ENCODE measurements at places on chromosomes 3 and 15.
A peak's percentile ranks its signal among the peaks of the same experiment; 100 is the strongest.

GRCh38 chr3:45944830-45945620 is 1.8 kb downstream of the CXCR6 start:
- ATAC-seq = no peak

GRCh38 chr3:30738605-30739004 is 132.2 kb downstream of the TGFBR2 start:
- ATAC-seq = no peak

DNA sequence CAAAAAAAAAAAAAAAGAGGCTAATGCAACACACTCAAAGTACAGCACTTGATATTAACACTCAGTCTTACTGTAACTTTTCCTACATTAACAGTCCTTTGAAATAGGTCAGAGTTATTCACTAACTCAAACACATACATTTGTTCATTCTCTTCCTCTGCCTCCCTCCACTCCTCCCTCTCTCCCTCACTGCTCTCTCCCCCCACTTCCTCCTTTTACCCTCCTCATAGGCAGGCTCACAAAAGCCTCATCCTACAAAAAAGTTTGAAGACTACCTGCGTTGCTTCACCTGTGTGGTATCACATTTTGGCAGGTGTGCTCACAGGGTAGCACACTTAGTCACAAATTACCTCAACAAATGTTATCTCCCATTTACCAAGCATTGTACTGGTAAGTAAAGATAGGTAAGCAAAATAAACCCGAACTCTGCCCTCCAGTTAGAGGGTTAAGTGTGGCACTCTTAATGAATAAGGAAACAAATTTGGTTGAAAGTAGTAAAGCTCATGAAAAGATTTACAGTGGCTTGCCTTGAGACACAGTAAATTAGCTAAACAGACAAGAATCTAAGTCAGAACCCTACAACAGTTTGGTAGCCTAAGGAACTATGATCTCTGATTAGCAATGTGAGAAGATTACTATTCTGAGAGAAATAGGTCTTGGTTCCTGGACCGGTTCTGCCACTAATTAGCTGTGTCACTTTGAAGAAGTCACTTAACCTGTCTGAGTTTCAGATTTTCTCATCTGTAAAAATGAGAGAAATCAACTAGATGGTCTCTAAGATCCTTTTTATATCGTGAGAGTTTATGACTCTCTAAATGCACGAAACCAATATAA is 151.0 kb upstream of the MLF1 start:
- ATAC-seq = peak; percentile 90

GRCh38 chr3:78204977-78205376 is 1165.1 kb downstream of the ROBO2 start:
- ATAC-seq = no peak

GRCh38 chr3:150635076-150635475 is 32.0 kb downstream of the SELENOT start:
- no peak for ATAC-seq

- no peak for ATAC-seq
Measured at GRCh38 chr3:97181704-97182103, 367.3 kb downstream of the EPHA6 start.

GRCh38 chr3:53506763-53507145 is 12.3 kb downstream of the CACNA1D start:
- ATAC-seq = no peak

DNA sequence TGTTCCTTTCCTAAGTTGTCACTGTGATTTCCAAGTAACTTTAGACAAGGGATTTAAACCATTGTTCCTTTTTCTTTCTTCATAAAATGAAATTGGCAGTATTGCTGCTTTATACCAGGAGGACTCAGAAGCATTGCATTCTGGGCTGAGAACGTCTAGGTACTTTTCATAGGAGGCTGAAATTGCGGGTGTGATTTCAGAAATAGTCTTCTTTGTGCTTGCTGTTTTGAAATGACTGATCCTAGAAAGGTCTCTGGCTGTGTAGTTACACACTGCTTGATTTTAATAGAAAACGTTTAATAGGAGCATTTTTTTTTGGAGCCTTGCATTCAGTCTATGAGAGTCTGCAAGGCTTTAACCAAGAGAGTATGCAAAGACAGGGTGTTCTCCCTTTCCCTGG is 56.3 kb downstream of the PPM1L start:
- no peak for ATAC-seq

GRCh38 chr15:39746176-39746575 is 36.5 kb downstream of the FSIP1 start:
- ATAC-seq = no peak

- no peak for ATAC-seq
Measured at GRCh38 chr3:193599393-193599792, 6.4 kb downstream of the OPA1 start.

DNA sequence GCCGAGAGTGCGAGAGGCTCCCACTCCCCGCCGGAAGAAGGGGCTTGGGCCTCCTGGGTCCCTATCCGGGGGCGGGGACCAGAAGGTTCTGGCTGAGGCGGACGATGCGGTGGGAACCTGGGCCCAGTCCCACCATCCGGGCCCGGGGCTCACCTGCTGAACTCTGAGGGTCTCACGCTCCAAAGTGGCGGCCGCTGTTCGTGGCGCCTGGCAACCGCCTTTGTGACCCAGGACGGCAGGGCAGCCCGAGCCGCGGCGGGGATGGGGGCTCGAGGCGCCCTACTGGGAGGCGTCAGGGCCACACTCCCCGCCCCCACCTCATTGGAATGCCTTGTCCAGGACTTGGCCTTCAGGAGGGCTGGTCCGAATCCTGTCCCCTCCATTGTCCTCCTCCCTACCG is at the start of gene FANCD2OS:
Gene FANCD2OS, minus strand, starts transcription at position 165 of the 400 bp plus-strand sequence. CDS start 3,481 bp downstream, outside the sequence.
- ATAC-seq = no peak

GRCh38 chr3:6421666-6422445 is 439.1 kb upstream of the GRM7 start:
- no peak for ATAC-seq

- no peak for ATAC-seq
Measured at GRCh38 chr3:143475981-143476380, 356.4 kb downstream of the CHST2 start.

GRCh38 chr3:13455644-13456043 is 24.5 kb upstream of the HDAC11 start:
- no peak for ATAC-seq

DNA sequence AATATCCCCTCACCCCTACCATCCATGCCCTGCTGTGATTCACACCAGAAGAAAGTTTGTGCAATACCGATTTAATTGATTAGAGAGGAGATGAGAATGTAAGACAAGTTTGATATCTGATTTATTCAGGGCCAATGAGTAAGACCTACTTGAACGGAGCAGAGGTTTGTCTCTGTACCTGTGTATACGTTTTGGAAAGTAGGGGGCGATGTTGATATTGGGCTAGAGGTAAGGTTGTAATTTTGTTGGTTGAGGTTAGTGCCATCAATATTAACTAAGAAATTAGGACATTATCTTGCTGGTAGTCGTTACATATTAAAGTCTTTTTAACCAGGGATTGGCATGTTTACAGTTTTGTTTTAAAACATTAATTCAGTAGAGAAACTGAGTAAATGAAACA is 20.5 kb downstream of the EAF2 start:
- peak; percentile 48 for ATAC-seq

DNA sequence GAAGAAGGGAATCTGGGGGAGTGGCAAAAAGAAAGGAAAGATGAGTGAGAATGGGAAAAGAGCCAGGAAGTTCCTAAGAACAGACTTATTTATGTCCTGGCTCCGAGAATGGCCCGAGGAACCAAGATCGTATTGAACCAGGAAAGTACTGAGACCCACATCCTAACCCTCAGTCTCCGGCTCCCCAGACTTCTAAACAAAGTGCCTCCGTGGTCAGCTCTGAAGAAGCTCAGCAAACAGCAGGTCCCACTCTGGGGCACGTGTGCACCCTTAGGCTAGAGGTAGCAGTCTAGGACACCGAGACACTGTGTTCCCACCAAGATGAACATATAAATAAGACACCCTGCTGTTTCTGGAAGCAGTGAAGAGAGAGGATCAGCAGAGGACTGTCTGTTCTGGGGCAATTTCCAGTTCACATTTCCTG is 307.4 kb downstream of the NTRK3 start:
- ATAC-seq = no peak

GRCh38 chr15:78073046-78073787 is 4.3 kb downstream of the TBC1D2B start:
- ATAC-seq = no peak

DNA sequence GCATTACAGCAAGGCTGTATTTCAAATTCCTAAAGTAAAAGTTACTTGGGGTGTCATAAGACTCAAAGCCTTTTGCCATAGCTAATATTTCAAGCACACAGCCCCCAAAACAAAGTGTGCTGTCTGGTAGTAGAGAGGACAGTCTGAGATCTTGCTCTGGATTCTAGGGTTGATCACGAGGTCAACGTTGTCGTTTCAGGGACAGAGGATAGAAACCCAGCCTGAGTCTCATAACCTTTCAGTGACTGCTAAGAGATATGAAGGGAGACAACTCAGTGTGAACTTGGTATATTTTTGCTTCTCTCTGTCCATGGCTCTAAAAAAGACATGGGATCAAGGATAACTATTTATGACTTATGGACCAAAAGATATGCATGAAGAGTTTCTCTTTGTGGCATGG is 25.6 kb upstream of the MINDY4B start:
- ATAC-seq = no peak

- no peak for ATAC-seq
Measured at GRCh38 chr3:171986176-171986575, 53.2 kb upstream of the FNDC3B start.

GRCh38 chr3:109413049-109413448 is 75.7 kb upstream of the DPPA4 start:
- no peak for ATAC-seq

DNA sequence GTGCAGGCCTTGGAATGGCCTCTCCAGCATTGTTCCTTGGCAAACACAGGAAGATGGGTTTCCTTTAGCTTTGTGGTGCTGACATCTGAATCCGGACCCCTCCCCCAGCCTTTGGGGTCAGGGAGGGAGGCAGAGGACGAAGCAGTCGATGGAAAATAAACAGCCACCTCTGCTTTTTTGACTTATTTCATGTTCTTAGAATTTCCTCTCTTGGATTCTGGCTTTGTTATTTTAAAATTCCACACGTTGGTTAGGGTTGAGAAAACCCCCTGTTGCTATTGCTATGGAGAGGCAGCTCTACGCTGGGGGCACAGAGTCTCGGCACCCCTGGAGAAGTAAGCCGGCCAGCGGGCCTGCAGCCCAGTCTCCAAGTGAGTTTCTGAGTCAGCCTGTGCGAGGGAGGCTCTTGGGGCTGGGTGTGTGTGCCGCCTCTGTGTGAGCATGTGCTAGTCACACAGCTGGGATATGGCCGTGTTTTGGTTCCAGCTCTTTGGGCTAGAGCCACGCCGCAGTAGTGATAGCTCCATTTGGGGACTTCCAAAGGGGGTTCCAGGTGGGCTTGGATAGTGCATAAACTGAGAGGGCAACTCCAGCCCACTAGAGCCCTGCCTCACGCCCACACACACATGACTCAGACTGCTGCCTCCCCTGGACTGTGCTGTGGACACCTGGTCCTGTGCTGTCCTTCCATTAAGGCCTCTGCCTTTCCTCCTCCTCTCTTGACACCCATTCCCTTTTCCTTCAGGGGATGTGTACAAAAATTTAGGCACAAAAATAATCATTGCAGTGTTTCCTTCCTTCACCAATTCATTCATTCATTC is 58.8 kb downstream of the AMOTL2 start:
- ATAC-seq = peak; percentile 46

- no peak for ATAC-seq
Measured at GRCh38 chr3:161217496-161217895, 3.6 kb upstream of the NMD3 start.

- ATAC-seq = no peak
Measured at GRCh38 chr3:150307311-150308036, 100.6 kb upstream of the TSC22D2 start.

DNA sequence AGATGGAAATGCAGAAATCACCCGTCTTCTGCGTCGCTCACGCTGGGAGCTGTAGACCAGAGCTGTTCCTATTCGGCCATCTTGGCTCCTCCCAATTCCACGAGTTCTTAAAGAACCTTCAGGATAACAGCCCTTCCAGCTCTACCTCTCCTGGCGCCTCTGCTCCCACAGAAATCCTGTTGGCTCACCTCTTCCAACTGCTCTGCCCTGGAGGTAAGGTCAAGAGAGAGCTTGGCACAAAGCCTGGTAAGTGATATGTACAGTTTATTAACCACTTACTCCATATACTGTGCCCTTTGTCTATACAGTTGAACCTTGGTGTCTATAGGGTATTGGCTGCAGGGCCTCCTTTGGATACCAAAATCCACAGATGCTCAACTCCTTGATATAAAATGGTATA is 17.8 kb upstream of the FGF12 start:
- ATAC-seq = no peak

- ATAC-seq = no peak
Measured at GRCh38 chr15:69105451-69105985, 54.9 kb upstream of the GLCE start.

GRCh38 chr3:25895443-25895842 is 105.6 kb downstream of the OXSM start:
- ATAC-seq = no peak

- no peak for ATAC-seq
Measured at GRCh38 chr15:73993211-73993994, 1.1 kb upstream of the PML start.

Measured in esophagus mucosa (tissue), 1 donor.